Jurkat, Clone E6-1 (cell line): ENCODE measurements at places on chromosomes 7 and 10.

- no peak for DNase-seq
These were observed 31.5 kb downstream of the KCNH2 start for GRCh38 chr7:150946421-150947240.

DNA sequence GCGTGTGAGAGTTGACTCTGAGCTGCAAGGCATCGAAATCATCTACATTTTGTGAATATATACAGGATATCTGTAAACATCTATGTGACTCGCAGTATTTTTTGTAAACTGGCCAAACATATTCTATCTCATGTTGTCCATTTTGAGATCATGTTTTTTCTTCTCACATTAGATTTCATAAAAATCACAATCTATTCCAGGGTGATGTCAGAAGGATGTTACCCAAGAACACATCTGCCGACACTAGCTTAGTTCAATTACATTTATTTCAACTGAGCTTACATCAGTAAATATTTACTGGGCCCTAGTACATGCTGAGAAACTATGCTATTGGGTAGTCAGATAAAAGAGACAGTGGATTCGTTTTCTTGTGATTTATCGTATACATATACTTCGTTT, 2.5 kb upstream of the BUB3 start:
- no peak for DNase-seq

DNA sequence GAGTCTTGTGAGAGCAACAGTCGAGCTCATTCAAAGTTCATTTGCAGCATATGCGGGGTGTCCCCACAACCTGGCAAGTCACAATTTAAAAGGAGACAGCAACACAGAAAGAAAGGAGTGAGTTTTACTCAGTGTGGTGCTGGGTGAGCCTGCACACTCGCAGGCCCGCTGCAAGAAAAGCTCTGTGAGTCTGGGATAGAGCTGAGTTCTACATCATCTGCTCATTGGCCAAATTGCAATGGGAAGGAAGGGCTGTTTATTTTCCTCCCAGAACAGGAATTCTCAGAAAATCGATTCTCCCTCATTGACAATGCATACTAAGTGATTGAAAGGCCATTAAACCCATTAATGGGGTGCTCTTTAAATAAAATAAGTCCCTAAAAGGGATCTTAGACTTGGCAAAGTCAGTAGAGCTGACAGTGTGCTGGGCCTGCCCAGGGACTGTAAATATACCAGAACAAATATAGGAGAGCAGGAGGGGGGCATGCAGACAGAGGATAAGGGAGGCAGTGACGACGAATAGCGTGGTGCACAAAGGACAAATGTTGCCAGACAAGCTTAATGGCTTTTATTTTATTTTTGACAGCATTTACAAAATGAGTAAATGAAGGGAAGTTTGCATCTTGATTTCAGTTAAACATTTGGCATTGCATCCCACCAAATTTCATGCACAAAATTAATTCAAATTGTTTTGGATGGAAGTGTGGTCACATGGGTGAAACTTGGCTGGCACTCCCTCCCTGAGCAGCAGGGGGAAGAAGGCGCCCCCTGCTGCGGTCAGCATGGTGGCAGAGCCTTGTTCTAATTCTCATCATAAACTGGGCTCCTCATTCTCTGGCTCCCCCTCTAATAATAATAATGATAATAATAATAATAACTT, 215.7 kb downstream of the SNX10 start:
- no peak for DNase-seq

DNA sequence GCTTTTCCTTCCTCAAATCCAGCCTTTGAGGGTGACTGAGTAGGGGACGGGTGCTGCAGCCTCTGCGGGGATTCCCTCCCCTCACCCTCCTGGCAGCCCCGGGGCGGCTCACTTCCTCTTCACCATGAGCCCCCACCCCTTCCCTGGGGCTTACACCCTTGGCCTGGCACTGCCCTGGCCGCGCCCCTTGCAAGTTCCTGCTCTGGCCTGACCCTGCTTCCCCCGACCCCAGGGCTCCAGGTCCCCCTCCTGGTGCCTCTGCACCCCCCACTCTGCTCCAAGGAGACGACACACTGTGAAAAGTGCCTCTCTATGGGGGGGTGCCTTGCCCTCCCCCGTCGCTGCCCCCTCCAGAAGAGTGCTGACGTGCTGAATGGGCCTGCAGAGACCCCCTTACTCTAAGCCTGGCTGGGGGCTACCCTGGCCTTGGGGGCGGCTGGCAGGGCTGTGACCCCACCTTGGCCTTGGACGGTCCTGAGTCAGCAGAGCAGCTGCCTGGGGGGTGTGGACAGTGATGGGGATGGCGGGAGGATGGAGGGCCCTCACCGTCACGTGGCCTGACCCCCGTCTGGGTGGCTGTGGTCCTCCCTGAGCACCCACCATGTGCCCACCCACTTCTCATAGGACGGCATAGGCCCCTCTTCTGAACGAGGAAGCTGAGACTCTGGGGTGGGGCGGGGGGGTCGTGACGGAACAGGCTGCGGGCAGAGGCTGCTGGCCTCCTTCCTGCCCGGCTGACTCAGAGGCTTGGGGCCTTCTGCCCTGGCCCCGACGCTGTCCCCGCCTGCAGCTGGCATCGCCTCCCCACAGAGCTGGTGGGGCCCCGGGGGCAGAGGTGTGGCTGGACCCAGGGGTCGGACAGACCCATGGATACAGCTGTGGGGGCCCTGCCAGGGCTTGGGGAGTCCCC, 9.8 kb downstream of the LFNG start:
- no peak for DNase-seq
